ENCODE measurements at places on chromosomes 1 and 21. TPM values are rescaled to one million over a fixed set of nuclear protein-coding genes. Genes with fewer than 3 reads are reported as not detected.
A peak's percentile ranks its signal among the peaks of the same experiment; 100 is the strongest.

DNA sequence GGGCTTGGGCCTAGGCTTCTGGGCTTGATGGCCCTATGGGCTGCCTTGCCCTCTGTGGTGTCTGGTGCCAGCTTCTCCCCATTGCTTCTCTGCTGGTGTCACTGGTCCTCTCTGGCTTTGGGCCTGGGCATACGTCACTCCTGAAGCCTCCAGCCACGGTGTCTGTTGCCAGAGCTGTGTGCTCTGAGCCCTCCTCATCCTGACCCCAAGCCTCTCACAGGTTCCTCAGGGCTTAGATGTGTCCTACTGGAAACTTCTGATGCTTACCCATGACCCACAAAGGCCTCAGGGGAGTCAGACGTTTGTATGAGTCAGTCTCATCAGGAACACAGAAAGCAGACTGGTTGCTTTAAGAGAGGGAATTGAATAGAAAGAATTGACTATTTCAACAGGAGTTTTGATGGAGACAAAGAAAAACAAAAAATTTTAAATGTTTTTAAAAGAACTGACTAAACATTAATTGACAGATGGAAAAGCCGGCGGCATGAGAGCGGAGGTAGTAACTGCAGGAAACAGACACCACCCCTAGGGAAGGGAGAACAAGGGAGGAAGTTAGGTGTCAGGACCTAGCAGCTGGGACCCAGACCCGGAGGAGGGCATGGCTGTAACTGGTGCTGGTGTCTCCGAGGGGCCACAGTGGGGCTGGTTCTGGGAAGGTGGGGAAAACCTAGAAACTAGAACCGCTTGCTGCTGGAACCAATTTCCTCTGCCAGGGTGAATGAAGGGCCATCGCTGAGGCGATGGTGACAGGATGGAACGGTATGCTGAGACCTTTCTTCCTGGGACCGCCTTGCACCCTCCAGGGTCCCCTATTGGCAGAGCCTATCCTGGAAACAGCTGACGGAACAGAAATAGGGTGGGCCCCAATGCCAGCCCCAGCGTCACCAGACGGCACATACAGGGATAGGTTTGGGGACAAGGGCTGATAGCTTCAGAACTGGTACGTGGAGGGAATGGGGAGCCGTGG lies 40.0 kb upstream of the CITED4 start:
- peak; percentile 61 for DNase-seq

- DNase-seq: no peak
Measured at GRCh38 chr1:182135946-182136345, 74.4 kb upstream of the ZNF648 start.

- no peak for DNase-seq
Measured at GRCh38 chr1:100415498-100415778, 63.1 kb downstream of the CDC14A start.

GRCh38 chr1:201245082-201245481 lies 38.2 kb upstream of the PKP1 start:
- no peak for DNase-seq

GRCh38 chr1:55153031-55153430 lies 62.1 kb downstream of the USP24 start:
- DNase-seq: no peak

GRCh38 chr1:31416101-31416736 lies 3.2 kb downstream of the SERINC2 start:
- DNase-seq: peak; percentile 71

DNA sequence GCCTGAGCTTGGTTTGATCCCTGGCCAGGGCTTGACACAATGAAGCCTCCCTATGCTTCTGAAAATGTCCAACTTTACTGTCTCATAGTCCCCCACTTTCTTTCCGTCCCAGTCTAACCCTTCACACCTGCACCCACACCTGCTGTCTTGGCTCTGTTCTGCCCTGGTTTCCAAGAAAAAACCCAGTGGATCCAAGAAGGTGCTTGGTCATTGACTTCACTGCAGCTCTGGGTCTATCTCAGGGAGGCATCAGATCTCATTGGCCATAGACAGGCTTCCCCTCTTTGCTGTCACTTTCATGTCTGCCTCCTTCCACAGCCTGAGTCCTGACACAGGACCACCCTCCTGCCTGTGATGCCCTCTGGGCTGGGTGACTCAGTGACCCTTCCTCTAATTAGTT lies 37.8 kb upstream of the ETV3 start:
- DNase-seq: no peak

- no peak for DNase-seq
Measured at GRCh38 chr1:50531027-50531426, 107.8 kb upstream of the DMRTA2 start.

DNA sequence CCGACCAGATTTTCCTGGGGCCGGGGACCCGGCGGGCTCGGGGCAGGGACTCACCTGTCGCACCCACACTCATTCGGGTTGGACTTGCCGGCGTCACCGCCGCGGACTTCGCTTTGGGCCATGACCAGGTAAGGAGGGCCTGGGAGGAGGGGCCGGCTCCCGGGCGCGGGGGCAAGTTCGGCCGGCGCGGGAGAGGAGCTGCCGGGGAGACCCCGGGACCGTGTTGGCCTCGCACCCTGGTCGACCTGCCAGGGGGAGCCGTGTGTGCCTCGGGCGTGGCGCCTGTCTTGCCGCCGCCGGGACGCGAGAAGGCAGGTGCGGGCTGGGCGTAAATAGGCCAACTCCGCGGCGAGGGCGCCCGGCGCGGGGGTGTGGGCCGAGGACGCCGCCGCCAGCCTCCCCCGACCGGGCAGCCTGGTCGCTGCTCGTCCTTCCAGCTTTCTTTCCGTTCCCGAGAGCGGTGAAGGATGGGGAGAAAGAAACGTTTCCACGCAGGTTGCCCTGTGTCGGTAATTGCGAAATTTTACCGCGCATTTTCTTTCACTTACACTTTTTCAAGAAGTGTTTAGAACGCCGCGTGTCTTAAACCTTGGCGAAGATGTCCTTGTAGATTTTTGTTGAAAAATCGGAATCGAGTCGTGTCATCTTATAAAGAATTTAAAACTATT lies 558 bp downstream of the USP1 start:
- DNase-seq: peak; percentile 32

GRCh38 chr1:241553886-241554592 lies 21.9 kb downstream of the KMO start:
- no peak for DNase-seq

DNA sequence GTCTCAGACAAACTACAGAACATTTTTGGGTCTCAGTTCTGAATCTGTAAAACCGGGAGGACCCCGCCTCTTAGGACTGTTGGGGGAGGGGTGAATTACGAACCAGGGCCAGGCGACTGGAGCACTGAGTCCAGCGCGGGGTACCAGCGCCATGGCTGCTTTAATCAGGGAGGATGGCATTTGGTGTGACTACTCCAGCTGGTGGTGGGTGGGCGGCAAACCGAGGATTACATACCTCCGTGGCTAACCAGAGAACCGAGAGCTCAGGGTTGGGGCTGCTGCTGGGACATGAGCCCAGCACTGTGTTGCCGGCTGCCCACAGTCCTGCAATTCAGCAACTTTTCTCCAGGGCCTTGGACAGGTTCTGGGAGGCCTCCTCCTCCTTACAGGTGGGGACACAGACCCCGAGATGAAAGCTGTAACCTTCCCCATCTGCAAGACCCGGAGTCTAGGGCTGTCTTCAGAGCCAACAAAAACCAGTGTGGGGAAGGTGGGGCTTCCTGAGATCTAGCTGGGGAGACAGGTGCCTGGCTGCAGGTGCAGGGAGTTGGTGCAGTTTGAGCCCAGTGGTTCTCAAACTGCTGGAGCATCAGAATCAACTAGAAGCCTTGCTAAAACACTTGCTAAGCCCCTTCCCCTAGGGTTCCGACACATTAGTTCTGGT lies 273.5 kb downstream of the FOXD2 start:
- no peak for DNase-seq

DNA sequence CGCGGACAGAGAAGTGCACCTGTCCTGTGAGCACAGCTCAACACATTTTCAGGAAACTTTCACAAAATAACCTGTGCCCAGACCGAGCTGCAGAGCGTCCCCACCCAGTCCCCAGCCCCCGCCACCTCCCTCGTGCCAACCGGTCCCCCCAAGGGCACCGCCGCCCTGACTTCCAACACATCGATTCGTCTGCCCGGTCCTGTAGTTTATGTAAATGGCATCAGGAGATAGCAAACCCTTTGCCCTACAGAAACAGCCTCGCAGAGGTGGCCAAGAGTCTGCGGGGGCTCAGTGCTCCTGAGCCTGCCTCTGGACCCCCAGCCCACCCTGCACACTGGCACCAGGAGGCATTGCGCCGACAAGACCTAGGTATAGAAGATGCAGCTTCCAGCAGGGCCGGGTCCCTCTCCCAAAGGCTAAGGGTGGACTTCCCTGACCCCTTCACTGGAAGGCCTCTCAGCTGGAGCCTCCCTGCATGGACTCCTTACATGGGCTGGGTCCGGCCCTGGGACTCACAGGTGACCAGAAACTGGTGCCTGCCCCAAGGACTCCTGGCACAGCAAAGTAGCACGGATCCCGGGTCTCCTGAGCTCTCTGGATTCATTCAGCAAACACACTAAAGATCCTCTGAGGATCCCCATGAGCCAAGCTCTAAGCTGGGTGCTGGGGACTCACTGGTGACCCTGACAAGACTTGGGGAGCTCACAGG lies 6.6 kb upstream of the PLEKHG5 start:
- DNase-seq: no peak

DNA sequence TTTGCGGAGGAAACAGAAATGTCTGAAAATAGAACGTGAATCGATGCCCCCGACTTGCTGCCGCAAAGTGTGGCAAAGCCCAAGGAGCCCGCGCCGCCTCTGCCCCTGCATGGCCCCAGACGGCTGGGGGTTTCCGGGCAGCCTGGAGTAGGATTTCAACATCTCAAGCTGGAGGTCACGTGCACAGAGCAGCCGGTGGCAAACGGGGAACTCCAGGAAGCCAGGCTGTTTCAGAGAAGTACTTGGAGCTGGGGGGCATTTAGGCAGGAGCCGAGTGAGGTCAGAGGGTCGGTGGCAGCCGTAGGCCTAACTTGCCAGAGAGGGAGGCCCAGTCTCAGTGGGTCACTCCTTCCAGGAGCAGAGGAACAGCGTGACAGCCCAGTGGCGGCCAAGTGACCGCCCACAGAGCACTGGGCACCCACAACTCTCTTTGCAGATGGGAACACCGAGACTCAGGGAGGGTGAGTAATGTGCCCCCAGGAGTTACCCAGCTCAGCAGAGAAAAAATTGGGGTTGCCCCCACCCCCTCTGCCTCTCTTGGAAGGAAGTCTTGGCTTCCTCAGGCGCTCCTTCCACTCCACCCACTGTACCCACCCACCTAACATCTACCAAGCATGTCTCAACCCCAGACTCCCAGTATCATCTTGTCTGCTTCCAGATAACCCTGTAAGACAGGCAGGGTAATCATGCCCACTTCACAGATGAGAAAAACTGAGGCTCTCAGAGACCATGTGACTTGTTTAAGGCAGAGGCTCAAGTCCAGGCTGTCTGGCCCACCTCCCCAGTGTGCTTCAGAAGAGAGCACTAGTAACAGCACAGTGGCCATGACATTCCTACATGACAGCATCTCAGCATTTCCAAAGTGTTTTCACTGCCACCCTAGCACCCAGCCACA lies 179.4 kb downstream of the HIVEP3 start:
- peak; percentile 89 for DNase-seq

DNA sequence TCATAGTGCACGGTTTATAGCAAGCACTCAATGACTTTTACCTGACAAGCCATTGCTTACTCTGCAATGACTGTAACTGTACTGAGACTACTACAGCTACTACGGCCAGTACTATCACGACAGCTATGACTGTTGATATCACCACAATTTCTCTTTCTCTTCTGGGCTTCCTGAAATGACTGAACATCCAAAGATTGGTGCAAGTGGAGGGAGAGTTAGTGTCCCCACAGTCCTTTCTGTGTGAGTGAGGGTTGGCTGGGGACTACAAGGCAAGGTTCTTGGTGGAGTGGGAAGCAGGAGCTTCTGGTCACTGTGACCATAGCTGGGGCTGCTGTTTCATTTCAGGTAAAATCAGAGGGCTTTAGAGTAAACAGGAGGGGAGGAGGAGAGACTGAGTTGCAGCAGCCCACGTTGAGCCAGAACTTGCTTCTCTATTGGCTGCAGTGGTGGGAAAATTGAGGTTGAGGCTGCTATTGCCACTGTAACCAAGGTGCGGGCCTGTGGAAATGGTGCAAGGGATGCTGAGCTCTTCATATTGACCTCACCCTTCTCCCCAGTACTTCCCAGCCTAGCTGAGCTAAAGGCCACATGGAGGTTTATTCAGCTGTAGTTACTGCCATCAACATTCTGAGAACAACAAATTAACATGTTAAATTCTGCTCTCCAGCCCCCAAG lies 14.1 kb upstream of the IL10 start:
- no peak for DNase-seq

DNA sequence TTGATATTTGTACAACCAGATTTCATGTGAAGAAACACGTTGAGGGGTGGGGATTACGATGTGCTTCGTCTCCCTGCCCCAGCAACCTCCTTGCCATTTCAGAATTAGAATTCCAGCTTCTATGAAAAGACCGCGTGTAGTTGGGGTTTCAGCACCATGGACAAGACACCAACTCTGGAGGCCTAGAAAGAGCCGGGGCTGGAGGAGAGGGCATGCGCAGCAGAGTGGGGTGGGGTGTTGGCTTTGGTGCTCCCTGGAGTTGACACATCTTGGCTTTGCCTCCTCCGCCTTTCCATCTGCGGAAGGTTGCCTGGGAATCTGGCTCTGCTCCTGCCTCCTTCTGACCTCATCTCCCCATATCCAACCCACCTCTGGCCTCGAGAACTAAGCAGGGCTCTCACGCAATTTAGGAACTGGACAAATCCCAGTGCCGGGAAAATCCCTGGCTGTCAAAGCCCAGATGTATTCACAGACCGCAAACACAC lies 11.8 kb downstream of the HTR6 start:
- peak; percentile 92 for DNase-seq

GRCh38 chr1:52880206-52880605 lies 37.6 kb downstream of the ZYG11A start:
- no peak for DNase-seq

GRCh38 chr1:147292012-147292411 lies 49.5 kb downstream of the CHD1L start:
- peak; percentile 32 for DNase-seq

- peak; percentile 63 for DNase-seq
Measured at GRCh38 chr1:19661721-19662228, 2.9 kb upstream of the HTR6 start.

DNA sequence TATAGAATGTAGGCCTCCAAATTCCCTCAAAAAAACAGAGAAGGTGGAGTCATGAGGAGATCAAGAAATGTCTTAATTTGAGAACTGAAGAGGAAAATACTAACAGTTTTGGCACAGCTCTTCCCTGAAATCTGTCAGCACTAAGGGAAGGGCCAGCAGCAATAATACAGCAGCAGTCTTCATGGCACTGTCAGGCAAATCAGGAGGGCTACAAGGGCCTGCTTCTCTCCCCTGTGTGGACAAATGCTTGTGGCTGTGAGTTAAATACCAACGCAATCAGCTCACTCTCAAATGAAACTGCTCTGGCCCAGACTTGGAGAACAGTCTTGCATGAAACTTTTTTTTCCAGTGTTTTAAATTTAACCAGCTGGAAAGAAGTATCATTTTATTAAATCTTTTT lies 20.5 kb upstream of the CNN3 start:
- DNase-seq: peak; percentile 83

GRCh38 chr1:212557739-212558692 lies 50.5 kb upstream of the ATF3 start:
- DNase-seq: no peak

The TBX19 gene
- 1.3 TPM for total RNA-seq

The SH2D2A gene
- not detected for total RNA-seq

The TRAF3IP3 gene
- 0.05 TPM for total RNA-seq

The C8A gene
- not detected for total RNA-seq

The TAS1R1 gene
- 7.5 TPM for total RNA-seq

The TRIM17 gene
- not detected for total RNA-seq

The OR10J1 gene
- not detected for total RNA-seq

The TFF3 gene
- 3.1 TPM for total RNA-seq

The PAX7 gene
- not detected for total RNA-seq

The DNASE2B gene
- total RNA-seq: not detected

The ACTA1 gene
- 1,702 TPM for total RNA-seq

The PCBP3 gene
- 1.5 TPM for total RNA-seq

The S100B gene
- not detected for total RNA-seq

Data from myocyte (in vitro differentiated cells).